Activated T-cell treated with anti-CD3 and anti-CD28 coated beads, Interleukin-2, amount 50 U/mL, for 48 hours (primary cell): ENCODE measurements at places on chromosomes 12 and 14.

DNA sequence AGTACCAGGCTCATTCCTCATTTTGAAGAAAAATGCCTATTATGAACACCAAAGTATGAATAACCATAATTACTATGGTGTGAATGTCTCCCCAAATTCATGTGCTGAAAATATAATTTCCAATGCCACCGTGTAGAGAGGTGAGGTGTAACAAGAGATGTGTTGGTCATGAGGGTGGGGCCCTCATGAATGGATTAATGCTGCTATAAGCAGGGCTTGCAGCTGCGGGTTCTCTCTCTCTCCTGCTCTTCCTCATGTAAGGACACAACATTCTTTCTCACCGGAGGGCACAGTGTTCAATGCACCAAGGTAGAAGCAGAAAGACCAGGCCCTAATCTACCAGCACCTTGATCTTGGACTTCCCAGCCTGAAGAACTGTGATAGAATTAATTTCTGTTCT lies 70.0 kb downstream of the TMTC1 start:
- no peak for DNase-seq

DNA sequence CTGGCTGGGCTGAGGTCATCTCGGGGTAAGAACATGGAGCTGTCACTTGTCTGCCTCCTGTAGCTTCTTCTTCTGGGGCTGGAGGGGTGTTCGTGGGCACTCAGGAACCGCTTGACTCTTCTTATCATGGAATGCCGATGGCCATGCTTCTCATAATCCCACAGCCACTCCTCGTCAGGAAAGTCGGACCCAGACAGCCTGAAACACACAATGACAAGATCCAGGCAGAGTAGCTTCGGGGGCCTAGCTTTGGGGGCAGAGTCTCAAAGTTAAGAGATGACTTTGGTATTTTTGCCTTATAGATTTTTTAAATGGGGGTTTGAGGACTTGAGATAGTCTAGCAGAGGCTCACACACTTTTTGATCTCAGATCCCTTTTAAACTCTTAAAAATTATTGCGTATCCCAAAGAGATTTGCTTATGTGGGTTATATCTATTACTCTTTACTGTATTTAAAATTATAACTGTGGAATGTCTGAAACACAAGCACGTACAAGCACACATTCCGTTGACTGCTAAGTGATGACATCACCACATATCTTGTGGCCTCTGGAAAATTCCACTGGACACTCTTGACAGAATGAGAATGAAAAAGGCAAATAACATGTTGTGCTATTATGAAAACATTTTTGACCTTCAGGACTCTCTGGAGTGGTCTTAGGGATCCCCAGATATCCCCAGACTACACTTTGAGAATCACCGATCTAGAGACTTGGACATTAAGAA lies 43.3 kb downstream of the BEST3 start:
- DNase-seq, result no peak

- DNase-seq, result no peak
Measured at GRCh38 chr12:50790081-50790480, 26.2 kb downstream of the ATF1 start.

GRCh38 chr12:105384916-105385535 lies 54.5 kb downstream of the C12orf75 start:
- no peak for DNase-seq

GRCh38 chr12:14664434-14665023 lies 31.9 kb downstream of the GUCY2C start:
- no peak for DNase-seq

- peak; percentile 15 for DNase-seq
Measured at GRCh38 chr14:47674543-47675465, 601 bp downstream of the MDGA2 start.

GRCh38 chr14:96583569-96584041 lies 81.4 kb downstream of the PAPOLA start:
- peak; percentile 15 for DNase-seq

DNA sequence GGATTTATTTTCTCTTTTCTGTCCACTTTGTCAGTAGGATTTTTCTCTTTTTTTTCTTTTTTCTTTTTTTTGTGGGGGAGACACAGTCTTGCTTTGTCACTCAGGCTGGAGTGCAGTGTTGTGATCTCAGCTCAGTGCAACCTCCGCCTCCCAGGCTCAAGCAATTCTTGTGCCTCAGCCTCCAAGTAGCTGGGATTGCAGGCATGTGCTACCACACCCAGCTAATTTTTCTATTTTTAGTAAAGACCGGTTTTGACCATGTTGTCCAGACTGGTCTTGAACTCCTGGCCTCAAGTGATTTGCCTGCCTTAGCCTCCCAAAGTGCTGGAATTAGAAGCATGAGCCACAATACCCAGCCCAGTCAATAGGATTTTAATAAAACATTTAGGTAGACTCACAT lies 21.0 kb upstream of the TBK1 start:
- no peak for DNase-seq

DNA sequence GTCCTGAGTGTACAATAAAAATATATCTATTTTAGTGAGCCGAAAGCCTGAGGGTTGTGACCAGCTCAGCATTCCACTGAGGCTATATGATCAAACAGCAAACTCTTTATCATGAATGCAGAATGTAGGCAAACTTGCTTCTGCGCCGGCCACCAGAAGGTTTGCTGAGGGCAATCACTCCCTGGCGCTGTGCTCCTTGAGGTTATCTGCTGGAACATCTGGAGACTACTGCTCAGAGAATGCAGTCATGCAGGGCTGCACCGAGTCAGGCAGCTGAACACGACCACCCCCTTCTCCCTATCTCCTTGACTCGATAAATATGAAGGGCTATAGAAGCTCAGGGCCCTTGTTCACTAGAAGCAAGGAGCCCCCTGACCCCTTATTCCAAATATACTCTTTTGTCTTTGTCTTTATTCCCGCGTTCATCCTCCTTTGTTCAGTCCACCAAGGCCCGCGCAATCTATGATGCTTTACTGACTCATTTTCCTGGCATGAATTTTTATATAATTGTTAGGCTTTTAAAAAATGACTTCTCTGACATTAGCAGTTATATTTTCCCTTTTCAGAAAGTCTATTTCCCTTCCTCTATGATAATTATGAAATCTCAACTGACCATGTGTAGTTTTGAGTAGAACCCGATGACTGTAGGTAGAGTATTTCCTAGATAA lies 1089.3 kb downstream of the SLC16A7 start:
- no peak for DNase-seq

GRCh38 chr12:40801861-40802260 lies 109.6 kb downstream of the CNTN1 start:
- DNase-seq, result no peak
